ENCODE measurements at places on chromosomes 4 and X.

GRCh38 chrX:127207326-127207725, 387.8 kb downstream of the PRR32 start:
- no peak for DNase-seq

DNA sequence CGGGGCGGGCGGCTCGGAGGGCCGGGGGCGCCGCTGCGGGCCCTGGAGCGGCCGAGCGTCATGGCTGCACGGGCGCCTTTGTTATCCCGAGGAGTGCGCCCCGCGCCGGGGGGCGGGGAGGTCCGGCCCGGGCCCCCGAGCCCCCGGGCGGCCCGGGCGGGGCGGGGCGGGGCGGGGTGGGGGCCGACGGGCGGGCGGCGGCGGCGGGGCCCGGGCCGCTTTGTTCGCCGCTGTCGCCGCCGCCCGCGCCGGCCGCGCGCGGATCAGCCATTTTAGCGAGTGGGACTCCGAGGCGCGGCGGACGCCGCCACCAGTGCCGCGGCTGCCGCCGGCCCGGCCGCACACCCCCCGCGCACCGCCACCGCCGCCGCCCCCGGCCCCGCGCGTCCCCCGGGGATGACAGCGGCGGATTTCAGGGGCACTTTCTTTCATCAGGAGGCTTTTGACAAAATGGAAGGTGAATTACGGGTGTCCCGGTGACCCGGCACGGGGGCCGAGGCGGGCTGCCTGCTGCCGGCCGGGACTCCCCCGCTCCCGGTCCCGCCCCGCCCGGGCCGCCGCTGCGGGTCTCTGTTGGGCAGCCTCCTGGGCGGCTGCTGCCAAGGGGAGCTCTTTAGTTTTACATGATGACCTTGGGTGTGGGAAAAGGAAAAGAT, 1.2 kb downstream of the HMGB3 start:
- peak; percentile 26 for DNase-seq

DNA sequence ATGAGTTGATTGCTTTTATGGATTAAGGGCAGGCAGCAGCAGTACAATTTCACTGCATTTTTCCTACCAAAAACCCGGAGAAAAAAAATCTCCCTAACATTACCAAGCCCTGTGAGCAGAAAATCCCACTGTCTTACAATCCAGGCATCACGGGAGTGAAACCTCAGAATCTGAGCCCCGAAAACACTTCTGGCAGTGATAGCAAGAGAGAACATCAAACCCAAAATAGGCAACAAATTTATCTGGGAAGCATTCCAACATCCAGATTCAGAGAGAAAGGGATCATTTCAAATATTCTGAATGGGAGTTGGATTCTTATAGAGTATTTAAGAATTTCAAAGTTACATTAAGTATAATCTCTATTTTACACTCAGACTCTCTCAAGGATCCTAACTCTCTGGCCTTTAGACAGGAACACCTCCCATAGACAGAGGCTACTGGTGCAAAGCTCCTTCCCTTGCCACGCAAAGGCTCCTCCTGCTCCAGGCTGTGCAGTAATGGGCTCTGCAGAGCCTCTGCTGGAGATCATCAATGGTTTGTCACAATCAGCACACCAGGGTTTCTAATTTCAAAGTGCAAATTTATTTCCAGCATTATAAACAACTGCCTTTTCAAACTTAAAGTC, 256.9 kb downstream of the PARM1 start:
- no peak for DNase-seq

- DNase-seq, result no peak
These were observed 4.7 kb downstream of the GK2 start for GRCh38 chr4:79403356-79403755.

GRCh38 chr4:4675641-4676040, 133.8 kb upstream of the STX18 start:
- DNase-seq, result no peak

DNA sequence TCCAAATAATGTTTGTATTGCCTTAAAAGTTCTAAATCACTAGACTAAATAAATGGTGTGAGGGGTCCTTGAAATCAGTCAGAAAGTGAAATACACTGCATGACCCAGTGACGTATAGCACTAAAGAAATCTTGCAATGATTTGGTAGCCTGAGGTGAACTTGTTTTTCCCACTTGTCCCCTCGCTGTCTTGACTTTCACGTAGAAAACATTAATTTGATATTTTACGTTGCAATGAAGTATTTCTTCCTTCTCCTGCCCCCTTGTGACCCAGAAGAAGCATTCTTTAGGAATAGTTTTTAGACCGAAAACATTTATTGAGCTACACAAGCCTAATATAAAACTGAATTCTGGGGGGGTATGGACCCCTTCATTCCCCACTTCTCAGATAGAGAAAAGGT, 3.7 kb downstream of the KLB start:
- peak; percentile 40 for DNase-seq

DNA sequence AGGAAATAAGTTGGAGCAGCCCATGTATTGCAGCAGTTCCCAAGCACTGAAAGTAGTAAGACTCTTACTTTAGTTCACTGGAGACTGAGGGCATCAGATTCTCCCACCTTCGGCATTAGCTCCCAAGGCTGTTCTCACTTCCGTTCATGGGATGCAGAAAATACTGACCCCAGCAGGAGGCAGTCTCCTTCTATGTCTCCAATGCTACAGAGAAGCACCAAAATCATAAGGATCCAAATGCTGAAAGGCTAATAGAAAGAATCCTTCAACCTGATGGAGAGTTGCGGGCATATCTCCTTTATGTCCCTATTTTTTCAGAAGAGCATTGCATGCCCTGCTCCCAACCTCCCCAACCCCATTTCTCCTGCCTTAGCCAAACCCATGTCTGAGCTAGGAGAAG, 32.4 kb downstream of the ADH7 start:
- DNase-seq, result no peak

DNA sequence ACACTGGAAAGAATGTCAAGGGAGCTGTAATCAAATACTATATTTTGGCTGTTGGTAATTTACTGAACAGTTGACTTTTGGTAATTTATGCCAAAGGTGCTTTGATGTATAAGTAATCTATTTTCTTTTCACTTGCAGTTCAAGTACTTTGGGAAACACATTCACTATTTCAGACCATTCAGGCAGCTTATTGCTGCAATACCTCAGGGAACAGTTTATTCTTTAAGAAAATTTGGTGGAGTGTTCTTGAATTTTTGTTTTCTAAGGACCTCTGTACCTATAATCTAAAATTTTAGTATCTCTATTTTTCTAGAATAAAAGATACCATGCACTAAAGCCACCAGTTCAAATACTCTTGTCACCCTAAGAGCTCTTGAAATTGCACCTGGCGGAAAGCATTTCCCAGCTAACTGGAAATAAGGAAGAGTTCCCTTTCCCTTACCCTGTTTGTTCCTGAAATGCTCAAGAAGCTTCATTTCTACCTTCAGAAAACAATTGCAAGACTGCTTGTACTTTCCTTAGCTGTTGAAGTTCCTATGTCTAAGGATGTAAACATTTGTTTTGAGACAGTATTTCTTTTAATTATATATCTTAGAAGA, 633.5 kb upstream of the FAT1 start:
- no peak for DNase-seq

DNA sequence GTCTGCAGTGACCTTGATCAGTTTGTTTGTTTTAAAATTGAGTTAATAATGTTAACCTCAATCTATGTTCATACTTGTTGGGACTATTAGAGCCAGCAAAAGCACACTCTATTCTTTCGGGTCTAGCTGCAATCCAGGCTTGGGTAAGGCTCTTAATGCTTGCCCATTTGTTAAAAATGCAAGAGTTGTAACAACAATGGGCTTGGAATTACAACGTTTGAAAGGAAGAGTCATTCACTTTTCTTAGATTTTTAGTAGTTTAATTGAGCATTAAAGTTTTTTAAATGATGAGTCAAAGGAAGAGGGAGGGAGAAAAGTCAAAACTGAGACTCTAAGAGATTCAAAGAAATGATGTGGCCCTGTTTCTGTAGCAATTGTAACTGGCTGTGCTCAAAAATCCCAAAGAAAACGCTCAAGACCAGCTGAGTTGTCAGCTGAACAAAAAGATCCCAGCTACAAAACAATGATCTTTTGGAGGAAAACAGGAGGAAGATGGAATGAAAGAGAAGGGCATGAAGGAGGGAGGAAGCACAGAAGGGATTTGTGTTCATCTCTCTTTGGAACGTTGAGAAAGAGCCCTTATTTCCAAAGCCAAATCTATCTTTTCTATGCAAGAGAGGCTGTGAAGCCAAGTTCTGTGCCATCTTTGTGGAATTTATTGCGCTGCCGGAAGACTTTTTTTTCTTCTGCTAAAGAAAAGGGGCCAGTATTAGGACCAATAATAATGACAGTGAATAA, 5.5 kb downstream of the SCD5 start:
- no peak for DNase-seq

GRCh38 chr4:646460-646859, 21.1 kb downstream of the PDE6B start:
- DNase-seq, result no peak

DNA sequence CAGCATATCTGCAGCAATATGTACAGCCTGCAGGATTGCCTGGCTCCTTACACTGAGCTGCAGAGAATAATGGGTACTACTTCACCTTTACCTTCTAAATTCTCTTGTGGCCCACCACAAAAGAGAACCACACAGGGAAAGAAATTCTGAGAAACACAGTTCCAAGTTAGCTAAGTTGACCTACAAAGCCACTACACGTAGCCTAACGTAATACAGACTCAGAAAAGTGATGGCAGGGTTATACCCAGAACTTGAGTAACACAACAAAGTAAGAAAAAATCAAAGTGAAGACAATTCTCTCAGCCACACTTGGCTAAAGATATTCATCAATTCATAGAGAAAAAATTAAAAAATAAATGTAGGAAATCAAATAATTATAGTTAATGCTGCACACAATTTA, 26.4 kb upstream of the SRPX start:
- DNase-seq, result no peak

GRCh38 chr4:10178763-10179162, 62.2 kb upstream of the WDR1 start:
- DNase-seq, result no peak

GRCh38 chr4:11166606-11167005, 262.1 kb downstream of the HS3ST1 start:
- no peak for DNase-seq

Data from OCI-LY7 (cell line).